ENCODE measurements at places on chromosomes 13 and 19.

- no peak for DNase-seq
Observed at GRCh38 chr19:39939556-39939955, 5.1 kb upstream of the FCGBP start.

GRCh38 chr19:24098359-24098758 is 11.4 kb downstream of the ZNF254 start:
- no peak for DNase-seq

- DNase-seq, result no peak
Observed at GRCh38 chr19:39518458-39518857, 3.5 kb downstream of the SELENOV start.

- DNase-seq, result no peak
Observed at GRCh38 chr19:33447336-33448158, 74.0 kb downstream of the CEBPG start.

DNA sequence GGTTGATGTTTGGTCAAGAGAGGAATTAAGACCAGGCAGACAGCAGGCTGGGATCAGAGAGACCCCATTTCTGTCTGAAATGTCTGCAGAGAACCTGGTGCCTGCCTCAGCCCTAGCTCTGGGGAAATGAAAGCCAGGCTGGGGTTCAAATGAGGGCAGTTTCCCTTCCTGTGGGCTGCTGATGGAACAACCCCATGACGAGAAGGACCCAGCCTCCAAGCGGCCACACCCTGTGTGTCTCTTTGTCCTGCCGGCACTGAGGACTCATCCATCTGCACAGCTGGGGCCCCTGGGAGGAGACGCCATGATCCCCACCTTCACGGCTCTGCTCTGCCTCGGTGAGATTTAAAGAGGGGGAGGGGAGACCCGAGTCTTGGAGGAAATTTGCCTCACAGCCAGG is at the start of gene LILRB4:
TSS of gene LILRB4 (plus strand) at position 256 of the 400 bp plus-strand sequence. CDS start at position 305, 49 bp downstream.
- no peak for DNase-seq

GRCh38 chr13:59450229-59450628 is 713.5 kb downstream of the DIAPH3 start:
- no peak for DNase-seq

DNA sequence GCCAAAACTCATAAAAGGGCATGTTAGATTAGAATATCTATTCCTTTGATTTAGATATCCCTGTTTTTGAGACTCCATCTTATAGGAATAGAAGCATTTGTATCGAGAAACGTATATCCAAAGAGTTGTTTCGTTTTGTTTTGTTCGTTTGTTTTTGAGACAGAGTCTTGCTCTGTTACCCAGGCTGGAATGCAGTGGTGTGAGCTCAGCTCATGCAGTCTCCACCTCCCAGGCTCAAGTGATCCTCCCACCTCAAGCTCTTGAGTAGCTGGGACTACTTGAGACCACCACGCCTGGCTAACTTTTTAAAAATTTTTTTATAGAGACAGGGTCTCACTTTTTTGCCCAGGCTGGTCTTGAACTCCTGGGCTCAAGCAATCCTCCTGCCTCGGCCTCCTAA is 26.6 kb upstream of the ZMYM5 start:
- DNase-seq, result no peak

GRCh38 chr13:31625115-31625514 is 114.2 kb upstream of the RXFP2 start:
- no peak for DNase-seq

DNA sequence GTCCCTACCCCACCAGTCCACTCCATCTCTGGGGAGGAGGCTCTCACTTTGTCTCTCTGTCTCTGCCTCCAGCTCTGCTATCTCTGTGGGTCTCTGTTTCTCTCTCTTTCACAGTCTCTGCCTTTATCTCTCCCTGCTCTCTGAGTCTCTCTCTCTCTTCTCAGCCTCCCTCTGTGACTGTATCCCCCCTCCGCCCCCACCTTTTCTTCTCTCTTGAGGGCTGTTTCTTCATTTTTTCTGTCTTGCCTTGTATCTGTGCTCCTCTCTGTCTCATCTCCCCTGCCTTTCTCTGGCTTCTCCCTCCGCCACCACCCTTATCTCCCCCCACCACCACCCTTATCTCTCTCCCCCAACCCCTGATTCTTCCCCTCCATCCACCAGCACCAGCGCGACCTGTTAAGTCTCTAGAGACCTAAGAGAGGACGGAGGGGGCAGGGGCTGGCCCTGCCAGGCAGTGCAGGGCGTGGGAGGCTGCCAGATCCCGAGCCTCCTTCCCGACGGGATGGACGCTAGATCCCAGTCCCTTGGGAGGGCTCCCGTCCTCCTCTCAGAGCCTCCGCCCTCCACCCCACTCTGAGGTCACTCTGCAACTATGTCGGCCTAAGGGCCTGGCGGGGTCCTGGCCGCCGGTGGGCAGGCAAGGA is 1.0 kb downstream of the AXL start:
- no peak for DNase-seq

GRCh38 chr19:7494416-7495098 is 5.7 kb upstream of the PEX11G start:
- no peak for DNase-seq

DNA sequence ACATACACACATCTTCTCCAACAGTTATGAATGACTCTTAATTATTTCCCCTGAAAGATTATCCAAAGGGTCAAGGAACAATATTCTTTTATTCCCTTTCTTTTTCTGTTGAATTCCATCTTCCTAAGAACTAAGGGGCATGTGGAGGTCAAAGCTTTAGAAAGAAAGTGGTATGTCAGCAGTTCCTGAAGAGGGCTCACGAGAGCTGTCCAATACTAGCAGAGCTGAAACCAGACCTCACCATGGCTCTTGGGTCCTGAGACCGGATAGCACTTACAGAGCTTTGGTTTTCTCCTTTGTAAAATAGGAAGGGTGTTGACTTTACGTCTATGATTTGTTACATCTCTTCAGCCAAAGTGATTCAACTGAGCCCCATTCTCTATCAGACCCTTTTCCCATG is 109.8 kb upstream of the FREM2 start:
- no peak for DNase-seq

DNA sequence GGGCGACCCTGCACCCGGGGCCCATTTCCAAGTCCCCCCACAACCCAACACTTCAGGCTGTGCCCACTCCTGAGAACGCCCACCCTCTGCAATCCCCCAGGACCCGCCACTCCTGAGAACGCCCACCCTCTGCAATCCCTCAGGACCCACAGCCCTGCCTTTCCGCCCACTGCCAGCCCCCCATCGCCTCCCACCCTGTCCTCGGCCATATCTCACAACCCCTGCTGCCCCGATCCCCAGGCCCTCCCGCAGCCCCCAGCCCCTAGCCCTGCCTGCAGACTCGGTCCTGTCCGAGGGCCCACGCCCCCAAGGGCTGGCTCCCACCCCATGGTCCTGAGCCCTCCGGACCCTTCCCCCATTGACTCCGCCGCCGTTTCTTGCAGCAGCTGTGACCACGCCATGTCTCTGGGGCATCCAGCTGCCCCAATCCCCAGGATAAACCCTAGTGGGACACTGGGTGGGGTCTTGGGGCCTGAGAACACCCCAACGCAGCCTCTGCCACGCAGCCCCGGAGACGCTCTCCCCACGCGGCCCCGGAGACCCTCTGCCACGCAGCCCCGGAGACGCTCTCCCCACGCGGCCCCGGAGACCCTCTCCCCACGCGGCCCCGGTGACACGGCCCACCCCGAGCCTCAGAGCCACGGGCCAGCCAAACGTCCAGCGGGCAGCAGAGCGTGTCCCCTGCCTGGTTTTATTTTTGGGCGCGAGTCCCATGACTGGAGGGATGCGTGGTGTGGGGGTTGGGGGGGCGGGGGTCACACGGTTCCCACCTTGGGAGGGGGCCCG is 17.0 kb downstream of the SBNO2 start:
- DNase-seq, result no peak

DNA sequence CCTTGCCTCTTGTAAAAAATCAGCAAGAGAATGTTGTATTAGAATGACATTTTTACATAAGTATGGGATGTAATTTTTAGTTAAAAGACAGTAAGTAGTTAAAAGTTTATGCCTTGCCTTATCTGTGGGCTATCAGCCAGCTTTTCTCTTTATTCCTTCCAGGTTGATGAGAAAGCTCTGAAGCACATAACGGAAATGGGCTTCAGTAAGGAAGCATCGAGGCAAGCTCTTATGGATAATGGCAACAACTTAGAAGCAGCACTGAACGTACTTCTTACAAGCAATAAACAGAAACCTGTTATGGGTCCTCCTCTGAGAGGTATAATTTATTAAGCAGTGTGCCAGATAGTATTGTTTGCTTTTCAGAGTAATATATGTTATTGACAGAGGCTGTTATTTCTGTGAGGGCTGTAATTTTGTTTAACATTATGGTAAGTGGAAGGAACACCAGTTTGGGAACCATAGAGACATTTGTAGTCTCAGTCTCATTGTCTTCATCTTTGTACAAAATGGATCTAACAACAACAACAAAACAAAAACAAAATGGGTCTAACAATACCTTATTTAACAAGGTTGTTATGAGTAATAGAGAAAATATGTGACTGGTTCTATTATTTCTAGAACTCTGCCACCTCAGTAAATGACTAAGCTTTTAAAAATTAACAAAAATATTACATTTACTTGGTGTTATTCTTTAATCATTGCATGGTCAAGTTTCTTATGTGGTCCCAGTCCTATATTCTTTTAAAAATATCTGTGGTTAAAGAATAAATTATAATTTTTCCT is 112.8 kb downstream of the TDRD3 start:
- no peak for DNase-seq

DNA sequence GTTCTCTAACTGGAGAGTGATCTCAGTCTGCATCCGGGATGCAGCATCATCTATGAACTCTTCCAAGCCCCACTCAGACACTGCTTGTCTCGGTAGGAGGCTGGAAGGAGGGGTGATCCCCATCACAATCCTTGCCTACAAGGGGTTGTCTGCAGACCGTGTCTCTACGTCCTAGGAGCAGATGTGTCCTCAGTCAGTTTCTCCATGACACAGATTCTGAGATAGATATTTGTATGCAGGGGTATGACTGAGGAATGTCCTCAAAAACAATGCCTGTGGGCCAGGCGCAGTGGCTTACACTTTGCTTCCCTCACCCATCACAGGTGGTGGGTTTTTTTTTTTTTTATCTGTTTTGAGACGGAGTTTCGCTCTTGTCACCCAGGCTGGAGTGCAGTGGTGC is 871 bp downstream of the NCR1 start:
- no peak for DNase-seq

GRCh38 chr13:44746690-44747089 is 170.6 kb upstream of the TSC22D1 start:
- no peak for DNase-seq

DNA sequence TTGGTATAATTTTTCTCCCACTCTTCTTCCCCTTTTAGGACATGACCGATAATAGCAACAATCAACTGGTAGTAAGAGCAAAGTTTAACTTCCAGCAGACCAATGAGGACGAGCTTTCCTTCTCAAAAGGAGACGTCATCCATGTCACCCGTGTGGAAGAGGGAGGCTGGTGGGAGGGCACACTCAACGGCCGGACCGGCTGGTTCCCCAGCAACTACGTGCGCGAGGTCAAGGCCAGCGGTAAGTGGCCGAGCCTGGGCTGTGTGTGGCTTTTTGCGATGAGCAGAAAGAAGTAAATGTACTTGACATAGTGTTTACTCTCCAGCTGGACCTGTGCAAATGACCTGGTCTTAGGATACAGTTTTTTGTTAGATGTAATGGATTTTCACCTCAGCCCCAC is 102.5 kb downstream of the ARHGEF7 start:
- no peak for DNase-seq

DNA sequence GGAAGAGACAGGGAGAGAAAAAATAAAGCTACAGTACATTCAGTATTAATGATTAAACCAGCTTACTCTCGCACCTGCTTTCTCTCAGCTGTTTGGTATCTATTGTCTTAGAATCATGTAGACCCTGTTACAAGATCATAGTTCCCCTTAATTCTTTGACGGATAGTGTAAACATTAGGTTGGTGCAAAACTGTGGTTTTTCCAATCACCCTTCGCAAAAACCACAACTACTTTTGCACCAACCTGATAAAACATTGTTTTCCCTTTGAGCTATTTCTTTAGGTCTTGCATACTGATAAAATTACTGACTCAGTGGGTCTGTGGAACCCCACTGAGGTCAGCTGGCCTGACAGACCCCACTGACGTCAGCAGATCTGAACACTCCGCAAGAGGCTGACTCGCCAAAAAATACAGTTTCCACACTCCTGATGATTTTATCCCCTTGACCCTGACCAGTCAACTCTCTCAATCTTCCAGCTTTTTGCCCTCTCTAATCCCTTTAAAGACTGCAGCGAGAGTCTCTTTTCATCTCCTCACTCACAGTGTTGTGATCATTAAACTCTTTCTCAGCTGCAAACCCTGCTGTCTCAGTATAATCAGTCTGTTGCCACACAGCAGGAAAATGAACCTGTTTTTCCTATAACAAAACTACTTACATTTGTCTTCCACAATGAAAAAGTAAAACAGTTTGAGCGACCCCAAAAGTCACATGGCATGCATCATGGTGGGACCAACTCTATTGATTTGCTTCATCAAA is 123.9 kb downstream of the SLITRK6 start:
- DNase-seq, result no peak

- no peak for DNase-seq
Observed at GRCh38 chr19:7790416-7790815, 27.4 kb downstream of the CLEC4M start.

GRCh38 chr13:40776232-40776631 is 5.2 kb upstream of the MRPS31 start:
- DNase-seq, result peak; percentile 55

DNA sequence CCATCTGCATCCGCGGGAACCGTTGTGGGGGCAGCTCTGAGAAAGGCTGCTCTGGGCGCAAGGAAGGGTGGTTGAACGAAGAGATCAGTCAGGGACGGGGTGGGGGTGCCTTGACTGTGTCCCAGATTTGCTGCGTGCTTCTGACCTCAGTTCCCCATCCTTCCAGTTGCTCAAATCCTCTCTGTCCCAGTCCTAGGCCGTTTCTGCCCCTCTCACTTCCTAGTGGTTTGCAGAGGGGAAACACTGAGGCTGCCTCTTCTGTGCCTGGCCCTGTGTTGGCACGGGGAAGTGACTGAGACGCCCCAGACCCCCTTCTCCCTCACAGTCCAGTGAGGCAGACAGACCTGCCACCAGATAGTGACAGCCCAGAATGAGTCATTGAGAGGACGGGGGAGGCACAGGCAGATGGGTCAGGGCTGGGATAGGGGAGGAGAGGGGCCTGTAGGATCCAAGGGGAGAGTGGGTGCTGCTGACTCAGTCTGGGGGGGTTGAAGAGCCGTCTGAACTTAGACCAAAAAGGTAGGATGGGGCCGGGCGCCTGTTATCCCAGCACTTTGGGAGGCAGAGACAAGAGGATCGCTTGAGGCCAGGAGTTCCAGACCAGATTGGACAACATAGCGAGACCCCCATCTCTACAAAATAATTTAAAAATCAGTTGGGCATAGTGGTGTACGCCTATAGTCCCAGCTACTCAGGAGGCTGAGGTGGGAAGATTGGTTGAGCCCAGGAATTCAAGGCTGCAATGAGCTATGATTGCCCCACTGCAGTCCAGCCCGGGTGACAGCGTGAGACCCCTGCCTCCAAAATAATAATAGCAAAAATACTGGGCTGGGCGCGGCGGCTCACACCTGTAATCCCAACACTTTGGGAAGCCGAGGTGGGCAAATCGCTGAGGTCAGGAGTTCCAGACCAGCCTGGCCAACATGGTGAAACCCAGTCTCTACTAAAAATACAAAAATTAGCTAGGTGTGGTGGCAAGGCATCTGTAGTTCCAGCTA is 26.5 kb downstream of the NUMBL start:
- peak; percentile 46 for DNase-seq
